ENCODE measurements at places on chromosomes 6 and 20.

GRCh38 chr6:159916752-159917151 is 26.0 kb downstream of the MAS1 start:
- DNase-seq, result no peak

DNA sequence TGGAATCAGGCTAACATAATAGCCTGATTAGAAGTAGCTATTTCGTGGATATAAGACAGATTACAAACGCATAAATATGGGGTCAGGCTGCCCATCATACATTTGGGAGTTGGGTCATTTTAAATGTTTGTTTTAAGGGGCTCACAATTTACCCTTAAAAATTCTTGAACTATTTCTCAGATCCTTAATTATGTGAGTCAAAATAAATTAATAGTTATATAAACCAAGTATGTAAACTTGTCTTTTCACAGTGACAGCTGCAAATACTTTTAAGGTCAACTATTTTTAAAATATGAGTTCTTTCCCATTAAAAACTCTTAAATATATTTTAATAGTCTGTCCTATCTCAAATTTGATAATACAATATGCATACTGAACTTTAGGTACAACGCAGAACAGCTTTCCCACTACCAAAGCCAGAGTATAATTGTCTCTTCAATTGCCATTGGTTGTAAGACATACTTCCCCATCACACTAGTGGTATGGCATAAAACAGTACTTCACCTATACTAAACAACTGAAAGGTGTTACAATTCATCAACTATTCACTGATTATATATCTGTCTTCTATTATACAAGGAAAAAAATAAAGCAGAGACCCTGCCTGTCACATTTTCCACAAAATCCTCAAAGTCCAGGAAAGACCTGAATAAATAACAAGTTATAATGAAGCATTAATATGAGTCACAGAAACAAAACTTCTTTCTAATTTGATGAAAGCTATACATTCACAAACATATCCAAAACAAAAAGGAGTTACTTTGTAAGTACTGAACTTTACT is 80.8 kb upstream of the COL21A1 start:
- DNase-seq, result no peak

DNA sequence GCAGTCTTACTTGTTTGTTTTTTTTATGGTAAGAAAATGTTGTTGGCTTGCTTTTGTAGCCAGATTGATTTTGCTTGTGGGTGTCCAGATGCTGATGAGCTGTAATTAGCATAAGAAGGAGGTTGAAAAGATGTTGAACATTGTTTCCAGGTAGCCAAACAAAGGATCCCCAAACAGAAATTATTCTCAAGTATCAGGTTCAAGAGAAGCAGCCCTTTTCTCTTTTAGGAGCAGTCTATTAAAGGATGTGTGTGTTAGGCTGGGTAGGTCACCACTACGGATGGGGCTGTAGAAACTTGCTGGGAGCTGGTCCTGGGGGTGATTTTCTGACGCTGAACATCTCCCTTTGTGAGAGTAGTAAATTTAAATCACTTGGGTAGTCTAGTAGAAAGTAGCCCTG is 86.9 kb upstream of the VSTM2L start:
- DNase-seq, result no peak

- no peak for DNase-seq
These were observed 16.6 kb downstream of the TENT5A start for GRCh38 chr6:81735756-81736380.
